NCI-H524 treated with DMSO at 0.1 percent for 48 hours (cell line): ENCODE measurements at places on chromosomes 5 and 9.

- no peak for DNase-seq
Measured at GRCh38 chr9:14585730-14586473, 107.3 kb downstream of the ZDHHC21 start.

- no peak for DNase-seq
Measured at GRCh38 chr5:26518065-26518464, 520.3 kb downstream of the CDH9 start.

GRCh38 chr5:39130716-39131115, 56.5 kb upstream of the RICTOR start:
- DNase-seq: no peak

GRCh38 chr9:134676361-134676760, 34.8 kb downstream of the COL5A1 start:
- no peak for DNase-seq

- no peak for DNase-seq
Measured at GRCh38 chr5:137190031-137190430, 309.1 kb downstream of the SPOCK1 start.
